ENCODE measurements at places on chromosomes 2 and 18.

DNA sequence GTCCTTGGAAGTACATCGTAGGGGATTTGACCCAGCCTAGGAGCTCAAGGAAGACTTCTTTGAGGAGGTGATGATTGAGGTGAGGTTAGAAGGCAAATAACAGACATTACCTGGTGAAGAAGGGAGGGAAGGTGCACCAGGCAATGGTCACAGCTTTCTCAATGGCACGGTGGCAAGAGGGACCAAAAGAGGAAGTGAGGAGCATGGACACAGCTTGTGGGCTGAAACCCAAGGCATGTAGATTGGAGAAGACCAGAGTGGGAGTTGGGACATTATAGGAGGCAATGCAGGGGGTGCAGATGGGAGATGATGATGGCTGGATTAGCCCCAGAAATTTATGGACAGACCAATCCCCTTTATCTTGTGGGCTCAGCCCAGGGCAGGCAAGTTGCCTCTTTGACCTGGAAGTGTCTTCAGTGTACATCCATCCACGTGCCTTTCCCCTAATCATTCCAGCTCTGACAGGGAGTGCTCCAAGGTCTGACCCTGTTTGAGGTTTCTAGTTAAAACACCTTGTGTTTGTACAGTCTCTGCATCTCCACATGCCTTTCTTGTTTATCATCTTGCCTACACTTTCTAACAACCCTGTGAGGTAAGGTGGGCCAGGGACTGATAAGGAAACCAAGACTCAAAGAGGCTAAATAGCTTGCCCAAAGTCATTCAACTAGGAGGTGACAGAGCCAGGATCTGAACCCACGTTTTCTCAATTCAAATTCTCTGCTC lies 59.1 kb downstream of the NRP2 start:
- no peak for DNase-seq

GRCh38 chr18:31487246-31488015 lies 10.5 kb upstream of the DSG2 start:
- DNase-seq: no peak

GRCh38 chr2:240930631-240931318 lies 24.6 kb downstream of the CROCC2 start:
- no peak for DNase-seq

DNA sequence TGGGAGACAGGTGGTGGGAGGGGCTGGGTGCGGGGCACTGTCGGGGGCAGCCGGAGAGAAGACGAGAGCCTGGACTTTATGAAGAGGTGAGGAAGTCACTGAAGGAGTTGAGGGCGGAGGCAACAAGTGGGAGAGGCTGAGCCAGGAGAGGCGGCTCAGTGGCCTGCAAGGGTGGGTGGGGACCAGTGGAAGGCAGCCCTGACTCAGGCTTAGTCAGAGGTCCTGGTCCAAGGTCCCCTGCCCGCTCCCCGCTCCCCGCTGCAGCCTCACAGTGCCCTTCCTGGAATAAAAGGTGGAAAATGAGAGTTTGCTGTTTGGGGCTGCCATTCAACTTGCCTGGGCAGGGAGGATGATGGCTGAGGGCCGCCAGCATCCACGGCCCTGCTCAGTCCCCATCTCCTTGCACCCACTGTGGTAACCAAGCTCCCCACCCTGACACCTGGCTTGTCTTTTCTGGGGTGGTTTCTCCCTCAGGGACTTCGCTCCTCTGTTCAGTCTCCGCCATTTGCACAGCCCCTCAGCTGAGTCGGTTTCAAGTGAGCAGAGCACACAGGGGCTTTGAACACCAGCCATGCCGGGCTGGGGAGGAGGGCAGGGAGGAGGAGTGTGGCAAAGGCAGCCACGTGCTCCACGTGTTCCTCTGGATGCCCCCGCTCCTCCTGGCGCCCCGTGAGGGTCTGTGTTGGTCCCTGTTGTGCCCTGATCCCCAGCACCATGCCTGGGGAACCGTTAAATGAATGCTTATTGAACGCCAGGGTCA lies 13.7 kb upstream of the RALB start:
- DNase-seq: no peak

- no peak for DNase-seq
Measured at GRCh38 chr2:241726459-241726858, 8.0 kb upstream of the D2HGDH start.

DNA sequence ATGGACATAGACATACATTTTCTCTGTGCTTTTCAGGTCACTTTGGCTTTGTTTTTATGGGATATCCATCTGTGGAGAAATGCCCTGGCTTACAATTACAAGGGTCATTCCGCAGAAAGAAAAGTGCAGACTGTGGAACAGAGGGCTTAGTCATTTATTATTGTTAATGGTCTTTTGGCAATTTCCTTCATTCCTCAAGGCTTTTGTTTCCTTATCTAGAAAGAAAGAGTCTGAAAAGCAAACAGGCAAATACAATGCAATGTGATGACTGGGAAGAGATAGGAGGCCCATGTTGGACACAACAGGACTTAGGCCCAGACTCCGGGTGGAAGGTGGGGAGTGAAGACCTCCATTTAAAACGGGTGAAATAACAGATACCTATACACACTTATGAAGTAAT lies 129.5 kb upstream of the CAVIN2 start:
- no peak for DNase-seq

DNA sequence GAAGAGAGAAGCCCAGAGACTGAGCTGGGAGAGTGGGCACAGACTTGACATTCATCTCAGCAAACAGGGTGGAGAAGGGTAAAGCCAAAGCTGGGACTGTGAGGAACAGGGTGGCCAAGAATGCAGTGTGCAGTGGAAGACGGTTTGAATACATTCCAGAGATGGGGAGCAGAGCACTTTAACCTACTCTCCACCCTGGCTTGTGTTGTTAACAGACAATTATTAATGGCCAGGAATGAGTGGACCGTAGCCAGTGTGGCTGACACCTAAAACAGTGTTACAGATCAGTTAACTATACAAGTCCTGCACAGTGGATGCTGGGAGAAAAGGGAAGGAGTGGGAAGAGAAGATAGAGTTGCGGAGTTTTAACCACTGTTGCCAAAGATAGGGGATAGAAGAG lies 7.4 kb upstream of the NAB1 start:
- no peak for DNase-seq

GRCh38 chr18:8662560-8663255 lies 42.6 kb upstream of the MTCL1 start:
- DNase-seq: no peak

DNA sequence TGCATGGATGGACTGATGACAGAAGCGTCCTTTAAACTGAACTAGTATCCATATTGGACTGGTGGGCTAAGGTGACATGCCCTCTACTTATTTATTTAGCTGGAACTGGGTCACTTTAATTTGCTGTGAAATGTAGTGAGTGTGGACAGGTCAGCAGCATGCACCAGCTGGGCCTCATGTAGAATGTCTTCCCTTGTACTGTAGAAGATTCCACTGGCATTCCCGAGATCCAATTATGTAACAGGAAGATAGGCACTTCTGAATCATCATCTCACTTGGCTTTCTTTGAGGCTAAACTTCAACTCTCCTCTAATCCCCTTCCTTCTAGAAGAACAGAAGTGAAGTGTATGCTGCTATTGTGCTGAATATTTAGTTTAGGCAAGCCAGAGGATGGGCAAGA lies 296.2 kb downstream of the SLC8A1 start:
- DNase-seq: no peak

GRCh38 chr2:128317181-128317898 lies 1.3 kb downstream of the HS6ST1 start:
- DNase-seq: no peak

GRCh38 chr18:62152844-62153243 lies 34.0 kb downstream of the PIGN start:
- DNase-seq: no peak

DNA sequence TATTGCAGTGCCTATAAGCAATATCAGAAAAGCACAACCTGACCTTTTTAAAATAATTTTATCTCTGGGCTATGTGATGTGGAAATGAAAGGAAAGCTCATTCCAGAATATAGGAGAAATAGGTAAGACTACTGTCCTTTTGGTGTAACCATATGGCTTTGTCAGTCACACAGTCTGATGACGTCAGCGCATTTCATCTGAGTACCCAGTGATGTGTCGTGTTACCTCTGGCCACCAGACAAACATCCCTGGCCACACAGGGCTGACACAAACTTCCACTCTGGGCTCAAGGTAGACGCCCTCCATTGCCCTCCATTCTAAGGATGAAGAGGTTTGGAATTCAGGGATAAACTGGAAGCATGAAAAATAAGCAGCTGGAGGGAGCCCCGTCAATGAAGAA lies 506.7 kb downstream of the CMPK2 start:
- no peak for DNase-seq

- DNase-seq: no peak
Measured at GRCh38 chr2:118477111-118477862, 370.2 kb downstream of the EN1 start.

GRCh38 chr2:100412881-100413321 lies 4.6 kb downstream of the CHST10 start:
- DNase-seq: no peak

- no peak for DNase-seq
Measured at GRCh38 chr18:46160050-46160798, 56.0 kb downstream of the HAUS1 start.

GRCh38 chr18:63293935-63294334 lies 25.6 kb downstream of the BCL2 start:
- no peak for DNase-seq

- no peak for DNase-seq
Measured at GRCh38 chr2:36633470-36634092, 35.6 kb upstream of the FEZ2 start.

GRCh38 chr2:79585701-79586433 lies 73.0 kb downstream of the CTNNA2 start:
- DNase-seq: no peak

DNA sequence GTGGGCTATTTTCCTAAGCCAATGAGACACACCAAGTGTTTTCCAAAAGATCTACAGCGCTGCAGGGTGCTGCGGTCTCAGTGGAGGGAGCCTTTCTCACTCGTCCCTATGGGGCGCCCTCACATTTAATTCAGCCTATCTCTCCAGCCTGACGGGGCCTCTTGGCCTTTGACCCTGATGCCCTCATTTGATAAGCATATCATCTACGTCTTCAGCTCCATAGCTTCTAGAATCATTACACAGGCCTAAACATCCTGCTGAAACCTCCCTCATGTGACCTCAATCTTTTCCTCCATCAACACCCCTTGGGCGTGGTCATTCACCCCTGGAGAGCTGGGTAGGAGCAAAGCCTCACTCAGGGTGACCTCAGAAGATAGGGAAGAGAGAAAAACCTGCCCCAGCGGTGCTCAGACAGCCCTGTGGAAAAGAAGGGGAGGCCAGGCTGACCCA lies 57.4 kb downstream of the CYP26B1 start:
- DNase-seq: no peak

DNA sequence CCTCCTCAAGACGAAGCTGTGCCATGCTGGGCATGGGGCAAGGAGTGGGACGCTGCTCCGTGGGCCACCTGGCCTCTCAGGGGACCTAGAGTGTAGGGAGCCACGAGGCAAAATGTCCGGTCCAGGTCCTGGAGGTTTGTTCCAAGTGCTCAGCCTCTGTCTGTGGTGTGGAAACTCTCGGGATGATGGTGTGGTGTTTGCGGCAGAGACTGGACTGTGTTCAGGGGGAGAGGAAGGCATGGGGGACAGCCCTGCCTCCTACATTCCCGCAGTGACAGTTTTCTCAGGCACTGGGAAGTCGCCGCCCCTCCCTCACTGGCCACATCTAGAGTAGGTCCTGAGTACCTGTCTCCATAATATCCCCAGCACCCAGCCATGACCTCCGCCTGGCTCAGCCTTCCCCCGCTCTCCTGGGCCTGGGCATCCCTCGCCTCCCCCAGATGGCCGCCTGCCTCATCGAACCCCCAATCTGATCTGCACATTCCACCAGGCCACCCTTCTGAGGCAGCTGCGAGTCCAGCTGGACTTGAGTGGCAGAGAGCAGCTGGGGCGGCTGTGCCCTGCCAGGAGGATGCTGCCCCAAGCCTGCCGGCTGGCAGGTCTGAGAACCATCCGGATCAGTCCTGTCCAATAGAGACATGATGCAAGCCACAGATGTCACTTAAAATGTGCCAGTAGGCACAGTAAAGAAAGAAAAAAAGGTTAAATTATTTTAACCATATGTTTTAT lies 6.2 kb downstream of the KCNIP3 start:
- DNase-seq: no peak

DNA sequence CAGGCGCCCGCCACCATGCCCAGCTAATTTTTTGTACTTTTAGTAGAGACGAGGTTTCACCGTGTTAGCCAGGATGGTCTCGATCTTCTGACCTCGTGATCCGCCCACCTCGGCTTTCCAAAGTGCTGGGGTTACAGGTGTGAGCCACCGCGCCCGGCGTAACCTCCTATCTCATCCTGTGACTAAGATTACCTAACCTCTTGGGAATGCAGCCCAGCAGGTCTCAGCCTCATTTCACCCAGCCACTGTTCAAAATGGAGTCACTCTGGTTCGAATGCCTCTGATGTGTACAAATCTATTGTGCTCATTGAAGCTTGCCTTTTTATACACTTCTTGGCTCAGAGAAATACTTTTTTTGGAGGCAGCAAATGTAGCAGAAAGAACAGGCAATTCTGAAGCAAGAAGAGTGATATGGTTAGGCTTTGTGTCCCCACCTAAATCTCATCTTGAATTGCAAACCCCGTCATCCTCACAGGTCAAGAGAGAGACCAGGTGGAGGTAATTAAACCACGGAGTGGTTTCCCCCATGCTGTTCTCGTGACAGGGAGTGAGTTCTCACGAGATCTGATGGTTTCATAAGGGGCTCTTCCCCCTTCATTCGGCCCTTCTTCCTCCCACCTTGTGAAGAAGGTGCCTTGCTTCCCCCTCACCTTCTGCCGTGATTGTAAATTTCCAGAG lies 60.6 kb downstream of the SLC4A3 start:
- no peak for DNase-seq

GRCh38 chr2:69065735-69066336 lies 52.9 kb downstream of the ANTXR1 start:
- no peak for DNase-seq

- DNase-seq: no peak
Measured at GRCh38 chr2:109139002-109139401, 10.0 kb downstream of the SH3RF3 start.

- peak; percentile 67 for DNase-seq
Measured at GRCh38 chr18:13381944-13382365, 163.4 kb downstream of the LDLRAD4 start.
